ENCODE measurements at places on chromosomes 6 and 20.

DNA sequence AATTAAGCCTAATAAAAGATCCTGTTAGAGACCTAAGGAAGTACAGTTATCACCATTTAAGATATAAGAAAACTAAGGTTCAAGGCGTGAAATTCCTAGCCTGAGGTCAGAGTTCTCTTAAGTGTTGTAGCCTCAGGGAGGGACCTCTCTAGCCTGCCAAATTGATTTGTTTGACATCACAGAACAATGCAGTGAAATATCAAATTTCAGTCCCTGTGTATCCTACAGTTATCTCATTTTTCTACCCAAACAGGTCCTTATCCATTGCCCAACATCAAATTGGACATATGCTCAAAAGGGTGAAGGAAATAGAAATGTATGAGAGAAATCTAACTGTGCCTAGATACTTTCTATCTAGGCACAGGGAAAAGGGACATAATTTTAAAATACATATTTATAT is 63.0 kb downstream of the NCOA7 start:
- DNase-seq = no peak

- no peak for DNase-seq
Measured at GRCh38 chr20:40803381-40803780, 114.3 kb upstream of the MAFB start.

DNA sequence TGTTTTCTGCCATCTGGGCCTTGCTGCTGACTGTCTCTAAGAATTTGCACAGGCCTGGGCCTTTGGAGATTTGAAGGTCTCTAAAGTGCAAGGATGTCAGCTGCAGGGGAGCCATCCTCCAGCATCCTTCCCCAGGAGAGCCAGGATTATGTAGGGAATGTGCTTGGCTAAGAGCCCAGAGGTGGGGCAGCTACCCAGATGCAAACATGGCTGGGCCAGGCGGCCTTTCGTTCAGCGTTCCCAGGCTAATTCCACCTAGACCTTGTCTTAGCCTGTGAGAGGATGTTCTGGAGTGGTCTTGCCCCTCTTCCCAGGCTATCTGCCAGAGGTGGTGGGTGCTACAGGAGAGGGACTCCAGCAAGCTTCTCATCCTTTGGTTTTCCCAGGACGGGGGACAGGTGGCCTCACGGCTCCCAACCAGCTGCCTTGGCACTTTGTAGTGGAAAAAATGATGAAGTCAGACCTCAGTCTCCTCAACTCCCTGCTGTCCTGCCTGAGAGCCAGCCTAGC is 7.7 kb upstream of the PTGIS start:
- DNase-seq = no peak

DNA sequence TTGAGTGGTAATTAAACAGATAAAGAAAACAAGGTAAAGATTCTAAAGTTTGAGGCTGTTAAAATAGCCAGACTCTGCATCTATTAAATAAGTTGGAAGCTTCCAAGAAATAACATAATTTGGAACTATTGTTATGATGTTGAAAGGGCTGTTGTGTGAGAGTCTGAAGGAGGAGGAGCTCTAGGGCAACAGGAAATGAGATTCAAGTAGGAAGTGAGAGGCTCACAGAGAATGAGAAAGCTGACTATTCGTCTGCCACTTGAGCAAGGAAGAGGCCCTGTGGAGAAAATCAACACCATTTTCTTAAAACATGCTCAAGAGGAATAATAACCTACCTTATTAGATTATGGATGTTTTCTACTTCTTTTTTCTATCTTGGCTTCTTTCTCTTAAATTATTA is 185.2 kb downstream of the SLC24A3 start:
- no peak for DNase-seq

DNA sequence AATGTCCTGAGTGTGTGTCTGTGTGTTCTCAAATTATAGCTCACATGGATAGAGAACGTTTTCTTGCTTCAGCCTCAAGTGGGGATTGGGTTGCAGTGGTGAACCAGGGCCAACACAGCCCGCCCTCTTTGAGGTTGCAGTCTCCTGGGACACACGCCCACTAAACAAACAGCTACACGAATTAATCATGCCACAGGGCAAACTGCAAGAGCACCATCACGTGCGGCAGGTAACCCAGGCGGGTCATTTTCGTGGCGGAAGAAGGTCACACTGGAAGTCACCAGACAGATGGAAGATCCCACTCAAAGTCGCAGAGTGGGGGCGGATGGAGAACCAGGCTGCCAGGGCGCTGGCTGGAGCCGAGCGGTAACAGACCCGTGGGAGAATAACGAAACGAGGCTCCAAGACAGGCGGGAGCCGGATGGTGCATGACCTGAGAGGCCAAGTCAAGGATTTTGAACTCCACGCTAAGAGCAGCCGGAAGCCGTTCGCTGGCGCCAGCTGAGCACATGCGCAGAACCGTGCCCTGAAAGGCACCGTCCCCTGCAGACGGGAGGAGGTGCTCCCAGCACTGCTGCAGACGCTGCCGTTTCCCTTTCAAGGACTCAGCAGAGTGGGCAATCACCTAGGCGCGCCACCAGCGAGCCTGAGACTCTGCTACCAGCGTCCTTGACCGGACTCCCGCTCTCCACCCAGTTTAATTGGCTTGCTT is 10.7 kb downstream of the DLL1 start:
- DNase-seq = no peak

DNA sequence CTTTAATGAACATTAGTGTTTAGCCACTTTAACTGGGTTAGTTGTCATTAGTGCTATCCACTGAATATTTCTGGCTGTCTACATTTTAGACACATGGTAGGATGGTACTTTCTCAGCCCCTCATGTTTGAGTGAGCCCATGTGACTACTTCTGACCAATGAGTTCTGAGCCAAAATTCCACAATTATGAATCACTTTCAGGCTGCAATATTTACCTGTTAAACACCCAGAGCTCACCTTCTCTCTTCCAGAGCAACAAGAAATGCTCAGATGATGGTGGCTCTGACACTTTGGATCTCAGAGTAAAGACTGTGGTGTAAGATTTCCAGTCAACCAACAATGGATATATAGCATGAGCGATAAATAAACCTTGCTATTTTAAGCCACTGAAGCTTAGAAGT is 24.8 kb downstream of the SPACA1 start:
- no peak for DNase-seq

DNA sequence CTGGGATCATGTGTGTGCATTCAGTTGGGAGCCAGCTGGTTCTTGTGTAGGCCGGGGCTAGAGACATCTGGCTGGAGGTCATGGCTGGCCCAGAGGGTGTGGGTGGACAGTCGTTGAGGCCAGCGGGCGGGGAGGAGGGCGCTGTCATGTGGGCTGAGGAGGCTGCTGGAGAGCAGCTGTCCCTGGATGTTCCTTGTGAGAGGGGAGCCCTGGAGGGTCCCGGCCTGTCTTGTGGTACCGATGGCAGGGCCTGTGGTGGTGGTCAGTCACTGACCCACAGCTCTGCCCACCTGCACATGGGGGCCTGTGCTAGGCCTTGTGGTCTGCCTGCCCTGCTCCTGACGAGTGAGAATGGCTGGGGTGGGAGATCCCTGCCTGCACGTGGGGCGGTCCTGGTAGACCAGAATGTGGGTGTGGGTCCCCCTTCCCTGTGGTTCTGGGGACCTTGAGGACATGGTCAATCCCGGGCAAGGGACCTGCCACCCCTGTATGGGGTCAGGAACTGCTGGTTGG is 1.9 kb upstream of the C20orf204 start:
- no peak for DNase-seq

DNA sequence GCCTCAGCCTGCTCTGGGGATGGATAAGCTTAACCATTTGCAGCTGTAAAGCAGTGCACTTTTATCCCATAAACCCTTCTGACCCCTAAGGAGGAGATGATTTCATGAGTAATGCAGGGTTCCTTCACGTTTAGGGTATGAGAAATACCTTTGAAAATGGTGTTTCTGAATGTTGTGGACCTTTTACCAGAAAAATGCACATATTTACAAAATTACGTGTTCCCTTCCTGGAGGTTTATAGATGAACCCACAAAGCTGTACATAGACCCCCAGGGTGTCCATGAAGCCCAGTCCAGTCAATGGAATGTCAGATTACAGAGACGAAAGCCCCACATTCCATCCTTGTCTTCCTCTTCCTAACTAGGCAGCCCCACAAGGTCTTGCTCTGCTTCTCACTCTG is 78.6 kb upstream of the INSM1 start:
- DNase-seq = no peak

- peak; percentile 49 for DNase-seq
Measured at GRCh38 chr20:13119583-13119982, 101.5 kb upstream of the ISM1 start.

GRCh38 chr20:59019217-59019616 is at the start of gene TUBB1:
TSS of gene TUBB1 (plus strand) at chr20:59019429. CDS start at chr20:59019523, 94 bp downstream.
- no peak for DNase-seq

DNA sequence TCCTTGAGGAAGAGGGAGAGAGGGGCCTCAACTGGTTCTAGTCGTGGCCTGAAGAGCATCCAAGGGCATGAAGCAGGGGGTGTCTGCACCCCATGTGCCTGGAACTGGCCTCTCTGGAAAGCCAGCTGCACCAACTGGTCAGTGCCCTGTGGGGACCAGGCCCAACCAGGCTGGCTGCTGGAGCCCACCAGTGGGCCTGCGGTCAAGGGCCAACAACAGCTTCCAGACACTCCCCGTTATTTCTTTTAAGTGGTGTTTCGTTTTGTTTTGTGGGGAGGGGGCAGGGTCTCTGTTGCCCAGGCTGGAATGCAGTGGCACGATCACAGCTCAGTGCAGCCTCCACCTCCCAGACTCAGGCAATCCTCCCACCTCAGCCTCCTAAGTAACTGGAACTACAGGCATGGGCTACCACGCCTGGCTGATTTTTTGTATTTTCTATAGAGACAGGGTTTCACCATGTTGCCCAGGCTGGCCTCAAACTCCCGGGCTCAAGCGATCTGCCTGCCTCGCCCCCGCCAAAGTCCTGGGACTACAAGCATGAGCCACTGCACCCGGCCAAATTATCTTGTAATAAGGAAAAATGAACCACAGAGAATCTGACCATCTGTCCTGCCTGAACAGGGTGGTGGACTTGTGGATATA is 11.9 kb upstream of the C20orf144 start:
- no peak for DNase-seq

DNA sequence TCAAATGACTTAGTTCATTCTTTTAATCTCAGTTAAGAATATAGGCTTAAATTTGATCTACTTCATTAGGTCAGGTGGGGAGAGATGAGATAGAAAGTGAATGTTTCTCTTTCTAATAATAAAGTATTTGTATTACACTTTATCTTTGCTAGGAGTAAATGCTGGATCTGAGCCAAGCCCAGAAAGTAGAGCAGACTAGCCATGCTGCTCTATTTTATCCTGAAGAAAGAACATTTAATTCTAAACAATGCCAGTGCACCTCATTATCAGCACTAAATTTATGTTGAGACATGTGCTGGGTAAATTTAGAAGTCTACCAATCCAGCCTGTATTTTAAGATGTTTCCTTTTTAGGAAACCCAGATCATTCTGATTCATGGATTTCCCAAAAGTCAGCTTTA is 43.5 kb downstream of the AKIRIN2 start:
- DNase-seq = no peak

Data from naive thymus-derived CD8-positive, alpha-beta T cell (primary cell).